ENCODE measurements at places on chromosomes 7 and 10. TPM values are rescaled to one million over a fixed set of nuclear protein-coding genes. Genes with fewer than 3 reads are reported as not detected.

DNA sequence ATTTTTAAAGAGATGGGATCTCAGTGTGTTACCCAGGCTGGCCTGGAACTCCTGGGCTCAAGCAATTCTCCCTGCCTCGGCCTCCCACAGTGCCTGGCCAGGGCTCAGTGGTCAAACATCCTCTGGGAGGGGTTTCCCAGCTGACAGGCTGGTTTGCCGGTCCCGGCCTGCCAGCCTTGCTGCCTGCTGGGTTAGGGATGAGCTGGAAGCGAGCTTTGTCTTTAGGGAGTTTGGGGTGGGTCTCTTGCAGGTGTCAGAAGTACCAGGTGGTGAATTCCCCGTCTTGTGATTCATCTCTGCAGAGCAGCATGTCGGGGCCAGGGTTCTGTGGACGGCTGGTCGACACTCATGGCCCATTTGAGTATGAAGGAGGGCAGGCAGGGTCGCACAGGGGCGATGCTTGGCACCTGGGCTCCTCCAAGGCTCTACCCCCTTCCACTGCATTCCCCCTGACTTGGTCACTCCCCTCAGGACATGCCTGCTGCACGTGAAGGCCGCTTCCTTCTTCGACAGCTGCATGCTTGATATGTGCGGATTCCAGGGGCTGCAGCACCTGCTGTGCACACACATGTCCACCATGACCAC lies 30.3 kb downstream of the ZAN start:
- H3K36me3 ChIP-seq: no peaks in the 10 kb centered on the region
- no peak for DNase-seq
- H3K4me1 ChIP-seq: no peaks in the 10 kb centered on the region
- no peaks in the 10 kb centered on the region for H3K27me3 ChIP-seq
- no peak overlapping the region for H3K4me3 ChIP-seq

DNA sequence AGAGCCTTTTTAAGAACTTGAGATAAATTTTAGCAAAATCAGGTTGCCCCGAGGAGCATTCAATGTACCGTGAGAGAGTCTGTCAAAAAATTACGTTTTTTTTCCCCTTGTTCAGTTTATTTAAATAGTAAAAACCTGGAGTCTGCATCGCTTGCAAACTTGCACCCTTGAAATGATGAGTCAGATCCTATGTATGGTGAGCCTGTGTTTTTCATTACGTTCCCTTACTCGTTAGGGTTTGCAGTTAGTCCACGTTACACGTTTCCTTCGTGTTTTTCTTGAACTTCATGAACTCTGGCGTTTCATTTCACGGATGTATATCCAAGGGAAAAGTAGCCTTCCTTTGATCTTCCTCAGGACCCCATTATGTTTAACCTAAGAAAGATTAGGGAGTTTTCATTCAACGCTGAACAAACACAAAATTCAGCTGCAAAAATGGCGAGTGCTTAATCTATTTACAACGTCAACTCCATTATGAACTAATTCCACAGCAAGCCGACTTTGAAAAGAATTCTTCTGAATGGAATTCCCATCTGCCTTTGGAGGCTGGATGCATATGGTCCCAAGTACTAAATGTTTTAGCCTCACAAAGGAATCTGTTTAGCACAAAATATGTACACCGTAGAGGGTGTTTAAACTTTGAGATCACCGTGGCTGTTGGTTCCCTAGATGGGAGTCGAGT lies 182.4 kb downstream of the MYOF start:
- H3K27me3 ChIP-seq: no peaks in the 10 kb centered on the region
- H3K4me1 ChIP-seq: peaks cover 11% of the 10 kb centered on the region
- H3K4me3 ChIP-seq: no peak overlapping the region
- no peak for DNase-seq
- no peaks in the 10 kb centered on the region for H3K36me3 ChIP-seq

The PRKAG2 gene
- total RNA-seq: 21.2 TPM

The SPDYE18 gene
- not detected for total RNA-seq

The ATRNL1 gene
- total RNA-seq: 17.6 TPM

Measured in H1 (cell line).